Ureter (tissue), 1 donor: ENCODE measurements at places on chromosomes 13 and 19. TPM values are rescaled to one million over a fixed set of nuclear protein-coding genes. Genes with fewer than 3 reads are reported as not detected.

ZNRF4 gene
- not detected for total RNA-seq

- no peak for DNase-seq
These were observed 39.2 kb upstream of the CYP2A7 start for GRCh38 chr19:40921005-40921897.

- no peak for DNase-seq
These were observed 78.4 kb upstream of the ARHGEF7 start for GRCh38 chr13:111036665-111037064.

ELOF1 gene
- total RNA-seq: 46.2 TPM

DNA sequence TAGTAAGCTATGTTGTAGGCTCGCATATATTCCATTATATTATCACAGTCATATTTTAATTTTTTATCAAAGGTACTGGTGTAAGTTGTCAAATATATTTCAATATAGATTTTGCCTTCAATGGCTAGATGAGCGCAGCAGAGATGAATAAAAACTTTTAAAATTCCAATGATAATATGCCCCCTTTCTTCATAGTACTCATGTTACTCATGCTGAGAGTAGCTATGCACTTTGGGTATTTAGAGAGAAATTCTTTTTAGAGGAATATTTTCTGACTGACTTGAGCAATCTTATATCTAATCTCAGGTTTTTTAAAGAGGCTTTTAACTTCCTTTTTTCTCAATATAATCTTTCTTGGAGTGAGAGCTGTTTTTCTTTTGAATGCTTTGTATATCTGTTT is 11.4 kb downstream of the ZNF254 start:
- no peak for DNase-seq

- DNase-seq: no peak
These were observed 274.8 kb downstream of the TEX29 start for GRCh38 chr13:111595276-111595675.

- no peak for DNase-seq
These were observed 89.3 kb upstream of the C1QTNF9B start for GRCh38 chr13:23986619-23987018.

- DNase-seq: no peak
These were observed 552.0 kb downstream of the RFC3 start for GRCh38 chr13:34369931-34370330.

GRCh38 chr19:39252458-39252857 is 3.8 kb upstream of the IFNL4 start:
- no peak for DNase-seq

DNA sequence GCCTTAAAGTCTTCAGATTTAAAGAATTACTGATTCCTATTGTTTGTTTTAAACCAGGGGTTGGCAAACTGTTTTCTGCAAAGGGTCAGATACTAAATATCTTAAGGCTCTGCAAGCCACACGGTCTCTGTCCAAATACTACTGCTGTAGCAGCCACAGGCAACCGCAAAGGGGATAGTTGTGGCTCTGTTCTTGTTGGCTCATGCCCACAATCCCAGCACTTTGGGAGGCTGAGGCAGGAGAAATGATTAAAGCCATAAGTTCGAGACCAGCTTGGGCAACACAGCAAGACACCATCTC is 22.4 kb downstream of the RANBP3 start:
- DNase-seq: no peak

KLK13 gene
- not detected for total RNA-seq

DNA sequence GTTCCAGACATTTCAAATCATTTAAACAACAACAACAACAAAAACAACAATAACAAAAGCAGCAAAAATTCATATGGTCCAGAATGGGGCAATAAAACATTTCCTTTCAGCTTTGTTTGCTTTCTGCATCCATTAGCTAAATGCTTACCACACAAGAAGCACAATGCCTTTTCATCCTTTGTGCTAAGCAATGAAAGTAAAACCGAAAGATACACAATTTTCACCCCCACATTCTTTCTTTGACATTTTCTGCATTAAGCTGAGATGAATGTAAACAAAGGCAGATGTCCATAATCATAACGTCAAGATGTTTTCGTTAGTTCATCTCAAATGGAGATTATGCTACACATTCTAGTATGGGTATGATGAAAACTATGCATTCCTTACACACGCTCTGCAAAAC is 568.5 kb downstream of the SLITRK6 start:
- DNase-seq: no peak

SERTAD1 gene
- 8.9 TPM for total RNA-seq

DNA sequence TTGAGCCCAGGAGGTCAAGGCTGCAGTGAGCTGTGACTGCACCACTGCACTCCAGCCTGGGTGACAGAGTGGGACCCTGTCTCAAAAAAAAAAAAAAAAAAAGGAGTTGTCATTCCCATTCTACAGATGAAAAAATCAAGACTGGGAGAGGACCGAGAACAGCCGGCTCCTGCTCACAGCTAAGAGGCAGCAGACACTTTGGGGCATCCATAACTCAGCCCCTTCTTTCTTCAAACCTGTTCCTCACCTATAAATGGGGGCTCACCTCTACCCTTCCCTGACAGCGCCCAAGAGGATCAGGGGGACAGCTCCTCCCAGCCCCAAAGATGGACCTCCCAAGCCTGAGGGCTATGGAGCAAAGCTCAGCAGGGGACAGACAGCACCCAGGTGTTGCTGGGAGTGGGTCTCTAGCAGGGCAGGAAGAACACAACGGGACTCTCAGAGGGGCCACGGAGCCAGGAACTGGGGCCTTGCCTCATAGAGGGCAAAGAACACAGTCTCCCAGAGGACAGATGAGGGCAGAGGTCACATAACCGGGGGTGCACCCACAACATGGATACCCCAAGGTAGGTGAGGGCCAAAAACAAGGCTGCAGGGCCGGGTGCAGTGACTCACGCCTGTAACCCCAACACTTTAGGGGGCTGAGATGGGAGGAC is 3.4 kb upstream of the KLF16 start:
- DNase-seq: no peak

DNA sequence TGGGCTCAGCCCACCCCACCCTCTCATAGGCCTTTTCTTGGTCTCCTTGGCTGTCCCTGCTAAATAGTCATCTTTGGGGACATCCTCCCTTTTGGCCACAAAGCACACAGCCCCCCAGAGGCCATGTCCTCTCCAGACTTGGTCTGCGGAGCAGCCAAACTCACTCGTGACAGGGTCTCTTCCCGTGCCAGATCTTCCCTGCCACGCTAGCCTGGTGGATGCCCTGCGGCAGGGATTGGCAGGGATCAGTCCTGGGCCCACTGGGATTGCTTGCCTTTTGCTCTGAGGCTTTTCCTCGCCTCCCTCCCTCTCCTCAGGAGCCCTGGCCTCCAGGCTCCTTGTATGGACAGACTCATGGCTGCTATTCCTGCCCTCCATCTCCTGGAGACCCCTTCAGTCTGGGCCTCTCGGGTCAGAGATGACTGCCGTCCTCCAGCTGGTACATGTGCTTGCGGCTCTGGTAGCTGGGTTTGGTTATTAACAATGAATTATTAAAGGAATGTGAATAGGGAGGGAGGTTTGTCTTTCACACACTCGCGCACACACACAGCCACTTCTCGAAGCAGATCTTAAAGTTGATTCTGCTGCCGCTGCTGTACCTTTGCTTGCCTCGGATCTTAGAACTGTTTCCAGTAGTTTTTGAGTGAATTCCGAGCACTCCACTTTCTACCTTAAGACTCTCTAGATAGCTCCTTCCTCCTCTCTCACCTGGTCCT is 45.1 kb downstream of the NFIX start:
- no peak for DNase-seq

NFIC gene
- total RNA-seq: 141 TPM

- no peak for DNase-seq
These were observed at the start of gene CLDND2 for GRCh38 chr19:51368366-51369282. Gene CLDND2 (minus strand): TSS chr19:51369003. CDS start chr19:51368577, 426 bp downstream.

ZSCAN18 gene
- 109 TPM for total RNA-seq

DNA sequence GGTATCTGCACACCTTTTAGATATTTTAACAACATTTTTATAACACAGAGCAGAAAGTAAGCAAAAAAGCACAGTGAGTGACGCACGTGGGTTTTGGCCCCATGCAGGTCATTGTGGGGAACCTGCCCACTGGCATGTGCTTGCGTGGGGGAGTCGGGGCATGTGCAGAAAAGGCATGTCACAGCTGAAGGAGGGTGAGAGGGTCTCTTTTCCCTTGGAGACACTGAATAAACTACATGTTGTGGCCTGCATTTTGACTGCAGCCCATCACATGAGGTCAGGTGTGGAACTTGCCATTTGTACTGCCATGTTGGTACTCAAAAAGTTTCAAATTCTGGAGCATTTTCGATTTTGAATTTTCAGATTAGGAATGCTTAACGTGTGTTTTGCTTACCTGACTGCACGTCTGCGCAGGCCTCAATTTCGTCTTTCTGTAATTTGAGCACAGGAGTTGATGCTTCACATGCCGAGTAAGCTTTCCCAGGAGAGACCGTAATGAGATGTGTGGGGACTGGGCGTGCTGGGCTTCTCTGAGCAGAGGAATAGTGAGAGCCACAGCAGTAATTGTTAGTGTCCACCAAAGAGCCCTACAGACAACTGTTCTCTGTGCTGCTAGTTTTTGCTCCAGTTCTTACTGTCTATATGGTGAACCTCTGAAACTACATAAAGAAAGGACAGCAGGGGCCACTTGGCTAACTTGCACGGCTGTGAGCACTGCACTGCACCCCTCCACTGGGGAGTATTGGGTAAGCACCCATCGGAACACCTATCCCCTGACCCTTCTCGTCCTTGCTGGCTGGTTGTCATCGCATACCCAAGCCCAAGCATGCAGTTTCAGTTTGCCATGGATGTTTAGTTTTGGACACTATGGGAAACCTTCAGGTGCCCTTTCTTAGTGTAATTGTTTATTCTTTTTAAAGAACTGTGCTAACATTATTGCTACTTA is 72.9 kb upstream of the GPR183 start:
- DNase-seq: no peak

DNA sequence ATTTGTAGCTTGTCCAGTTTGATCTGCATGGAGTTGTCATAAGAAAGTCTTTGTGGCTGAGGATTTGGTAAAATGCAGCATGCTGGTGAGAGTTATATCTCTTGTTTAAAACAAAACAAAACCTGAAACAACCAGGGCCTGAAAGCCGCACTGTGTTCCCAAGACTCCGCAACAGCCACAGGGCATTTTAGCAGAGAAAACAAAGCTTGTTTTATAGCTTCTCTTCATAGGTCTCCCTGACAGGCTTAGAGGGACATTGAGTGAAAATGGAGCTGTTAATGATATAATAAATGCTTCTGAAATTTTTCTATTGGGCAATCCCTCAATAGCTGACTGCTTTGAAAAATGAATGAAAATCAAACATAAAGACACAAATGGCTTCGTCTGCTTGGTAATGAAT is 148.7 kb upstream of the RNF113B start:
- no peak for DNase-seq

PRKCG gene
- total RNA-seq: not detected

ZNF729 gene
- not detected for total RNA-seq

MBD3L3 gene
- not detected for total RNA-seq

LIM2 gene
- not detected for total RNA-seq

WDR88 gene
- total RNA-seq: not detected

DNA sequence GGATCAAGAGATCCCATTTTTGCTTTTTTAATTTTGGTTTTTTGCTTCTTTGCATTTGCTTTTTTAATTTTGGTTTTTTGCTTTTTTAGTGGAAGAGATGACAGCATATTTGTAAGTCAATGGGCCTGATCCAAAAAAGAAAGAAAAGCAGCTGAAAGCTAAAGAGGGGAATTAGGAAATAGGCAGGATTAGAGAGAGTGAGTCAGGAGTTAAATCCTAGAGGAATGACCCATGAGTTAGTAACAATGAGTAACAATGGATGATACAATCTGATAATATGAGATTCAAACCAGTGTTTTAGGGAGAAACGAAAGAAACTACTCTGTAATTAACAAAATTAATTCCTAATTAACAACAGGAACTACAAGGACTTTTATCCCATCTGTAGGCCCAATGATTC is 111.2 kb upstream of the SGCG start:
- no peak for DNase-seq

GRCh38 chr13:74825152-74825937 is 656.6 kb downstream of the TBC1D4 start:
- no peak for DNase-seq
